H9 (cell line): ENCODE measurements at places on chromosomes 6 and 20. TPM values are rescaled to one million over a fixed set of nuclear protein-coding genes. Genes with fewer than 3 reads are reported as not detected.

The CAGE1 gene
- total RNA-seq, result 0.28 TPM in 1 of 2 replicates, not detected in the other

The TSPYL4 gene
- total RNA-seq, result 18.9 and 19.0 TPM in 2 replicates

The LY86 gene
- not detected in 2 replicates for total RNA-seq

The GPLD1 gene
- 7.5 and 8.0 TPM in 2 replicates for total RNA-seq

GRCh38 chr6:95978230-95978629, 37.5 kb upstream of the FUT9 start:
- no peaks in the 10 kb centered on the region for H3K27me3 ChIP-seq
- H3K27ac ChIP-seq, result no peak overlapping the region
- DNase-seq, result no peak
- H3K4me1 ChIP-seq, result no peaks in the 10 kb centered on the region
- H3K4me3 ChIP-seq, result no peak overlapping the region

DNA sequence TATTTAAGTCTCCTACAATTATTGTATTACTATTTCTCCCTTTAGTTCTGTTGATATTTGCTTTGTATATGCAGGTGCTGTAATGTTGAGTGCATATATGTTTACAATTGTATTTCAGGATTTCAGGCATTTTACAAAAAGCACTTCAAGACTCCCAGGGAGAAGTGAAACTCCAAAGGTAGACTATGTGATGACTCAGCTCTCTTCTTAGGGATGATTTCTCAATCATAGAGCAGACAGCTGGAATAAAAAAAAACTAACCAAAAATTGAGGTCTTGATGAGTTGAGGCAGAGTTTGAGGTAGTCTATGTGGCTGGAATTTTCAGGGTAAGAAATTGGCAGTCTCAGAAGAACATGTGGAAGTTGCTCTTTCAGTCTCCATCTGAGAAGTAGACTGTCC, 786.1 kb downstream of the TFAP2A start:
- DNase-seq, result no peak
- no peak overlapping the region for H3K4me3 ChIP-seq
- H3K27me3 ChIP-seq, result no peaks in the 10 kb centered on the region
- peaks cover 5% of the 10 kb centered on the region for H3K36me3 ChIP-seq

DNA sequence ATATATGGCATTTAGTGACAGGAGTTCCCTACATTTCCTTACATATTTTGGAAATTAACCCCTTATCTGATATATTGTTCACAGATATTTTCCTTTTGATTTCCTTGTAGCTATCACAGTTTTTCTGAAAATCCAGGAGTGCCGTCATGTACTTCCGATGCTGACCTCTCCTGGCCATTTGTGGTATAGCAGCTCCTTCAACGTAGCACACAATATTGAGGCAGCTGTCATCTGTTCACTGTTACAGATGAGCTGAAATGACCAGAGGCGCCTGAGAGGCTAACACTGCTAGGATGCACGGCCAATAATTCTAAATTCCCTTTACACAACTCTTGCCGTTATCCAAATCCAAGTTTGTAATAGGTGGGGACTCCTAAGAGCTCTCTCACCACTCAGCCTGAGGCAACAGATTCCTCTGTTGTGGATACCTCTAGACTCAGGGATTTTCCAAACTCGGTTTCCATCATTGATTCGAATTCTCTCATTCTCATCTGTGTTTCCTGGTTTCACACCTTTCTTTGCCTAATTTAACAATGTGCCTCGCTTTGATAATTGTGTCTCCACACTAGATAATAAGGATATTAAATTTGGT, 53.0 kb downstream of the MMUT start:
- no peak overlapping the region for H3K4me3 ChIP-seq
- H3K36me3 ChIP-seq, result no peaks in the 10 kb centered on the region

DNA sequence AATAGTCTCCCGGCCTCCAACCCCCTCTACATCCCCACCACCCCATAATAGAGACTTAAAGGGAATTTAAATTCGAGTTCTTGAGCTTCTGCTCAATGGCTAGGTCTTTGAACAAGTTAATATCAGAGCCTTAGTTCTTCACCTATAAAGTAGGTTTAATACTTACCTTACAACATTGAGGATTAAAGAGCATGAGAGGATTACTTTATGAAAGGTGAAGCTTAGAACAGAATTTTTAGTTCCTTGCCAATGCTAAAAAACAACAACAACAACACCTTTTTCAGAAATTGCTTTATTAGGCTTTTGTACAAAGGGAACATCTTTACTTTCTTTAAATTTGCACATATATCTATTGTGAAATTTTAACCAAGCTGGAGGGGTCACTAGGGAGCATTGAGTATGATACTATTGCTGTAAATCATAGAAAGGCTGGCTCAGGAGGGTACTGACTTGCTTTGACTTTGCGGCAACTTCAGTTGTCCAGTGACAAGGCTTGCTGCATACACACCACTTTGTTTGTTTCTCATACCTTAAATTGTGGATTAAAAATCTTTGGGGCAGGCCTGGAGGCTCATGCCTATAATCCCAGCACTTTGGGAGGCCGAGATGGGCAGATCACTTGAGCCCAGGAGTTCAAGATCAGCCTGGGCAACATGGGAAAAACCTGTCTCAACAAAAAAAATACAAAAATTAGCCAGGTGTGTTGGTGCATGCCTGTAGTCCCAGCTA, 9.7 kb downstream of the TOP1 start:
- H3K36me3 ChIP-seq, result peaks cover 13% of the 10 kb centered on the region
- no peak overlapping the region; the same call in 1 of the 2 replicates for H3K4me3 ChIP-seq
- H3K27me3 ChIP-seq, result peaks cover 6% of the 10 kb centered on the region; the same call in 1 of the 2 replicates
- no peak overlapping the region for H3K27ac ChIP-seq

GRCh38 chr20:25280574-25281535, 33.0 kb downstream of the PYGB start:
- H3K36me3 ChIP-seq, result peaks cover 64% of the 10 kb centered on the region
- H3K27me3 ChIP-seq, result no peaks in the 10 kb centered on the region
- no peak overlapping the region for H3K27ac ChIP-seq
- no peak overlapping the region for H3K4me3 ChIP-seq
- no peak for DNase-seq
- H3K4me1 ChIP-seq, result no peaks in the 10 kb centered on the region

DNA sequence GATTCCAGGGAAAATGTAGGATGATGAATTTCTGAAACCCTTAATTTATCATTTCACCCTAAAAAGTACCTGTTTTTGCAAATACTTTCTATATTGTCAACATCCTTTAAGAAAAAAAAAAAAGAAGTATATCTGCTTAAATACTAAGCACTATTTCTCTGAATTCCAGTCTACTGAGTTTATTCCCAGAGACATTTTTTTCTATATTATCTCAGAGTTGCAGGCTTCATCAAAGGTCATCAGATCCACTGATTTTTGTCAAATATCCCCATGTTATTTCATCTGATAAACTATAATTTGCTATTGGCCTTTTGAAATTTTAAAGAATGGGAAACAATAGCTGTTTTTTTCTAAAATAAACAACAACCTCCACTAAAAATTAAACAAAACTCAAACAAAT, 357.6 kb upstream of the ID4 start:
- H3K27ac ChIP-seq, result no peak overlapping the region
- H3K36me3 ChIP-seq, result peaks cover 12% of the 10 kb centered on the region; the same call in 2 of the 3 replicates
- no peaks in the 10 kb centered on the region for H3K4me1 ChIP-seq
- no peaks in the 10 kb centered on the region for H3K27me3 ChIP-seq
- no peak overlapping the region for H3K4me3 ChIP-seq

DNA sequence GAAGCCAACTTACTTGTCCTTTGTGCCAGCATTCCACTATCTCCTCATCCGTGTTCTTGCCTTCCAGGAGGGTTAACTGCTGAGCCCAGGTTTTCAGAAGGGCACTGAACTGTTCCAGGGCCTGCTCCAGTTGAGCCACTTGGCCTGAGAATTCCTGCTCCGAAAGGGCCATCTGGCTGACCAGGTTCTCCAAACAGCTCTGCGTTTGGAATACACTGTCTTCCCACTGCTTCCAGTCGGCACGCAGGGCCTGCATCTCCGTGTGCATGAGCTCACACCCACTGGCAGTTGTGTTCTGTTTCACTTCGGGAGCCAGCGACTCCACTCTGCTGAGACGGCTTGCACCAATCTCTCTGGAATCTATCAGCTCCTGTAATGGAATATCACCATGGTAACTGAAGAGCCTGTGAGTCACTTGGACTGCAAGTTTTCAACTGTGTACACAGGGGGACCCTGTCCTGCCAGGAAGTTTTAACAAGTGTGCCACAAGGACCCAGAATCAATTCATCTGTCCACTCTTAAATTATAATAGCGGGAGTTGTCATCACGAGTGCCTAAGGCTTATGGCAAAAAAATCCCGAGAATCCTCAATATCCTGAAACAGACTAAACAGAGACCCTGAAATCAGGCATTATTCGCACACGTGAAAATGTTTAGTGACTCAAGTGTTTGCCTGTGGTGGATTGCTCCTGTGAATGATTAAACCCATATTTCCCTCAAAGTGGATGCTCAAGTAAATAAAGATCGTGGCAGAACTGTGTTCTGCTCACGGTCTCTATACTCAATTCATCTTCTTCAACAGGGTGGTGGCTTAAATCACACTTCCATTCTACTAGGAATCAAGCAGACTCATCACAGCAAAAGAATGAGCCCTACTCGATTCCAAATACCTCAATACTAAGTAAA, 255.9 kb downstream of the SYNE1 start:
- H3K36me3 ChIP-seq, result no peaks in the 10 kb centered on the region
- DNase-seq, result peak; percentile 33
- H3K4me1 ChIP-seq, result no peaks in the 10 kb centered on the region; the same call in 1 of the 2 replicates
- H3K4me3 ChIP-seq, result no peak overlapping the region

DNA sequence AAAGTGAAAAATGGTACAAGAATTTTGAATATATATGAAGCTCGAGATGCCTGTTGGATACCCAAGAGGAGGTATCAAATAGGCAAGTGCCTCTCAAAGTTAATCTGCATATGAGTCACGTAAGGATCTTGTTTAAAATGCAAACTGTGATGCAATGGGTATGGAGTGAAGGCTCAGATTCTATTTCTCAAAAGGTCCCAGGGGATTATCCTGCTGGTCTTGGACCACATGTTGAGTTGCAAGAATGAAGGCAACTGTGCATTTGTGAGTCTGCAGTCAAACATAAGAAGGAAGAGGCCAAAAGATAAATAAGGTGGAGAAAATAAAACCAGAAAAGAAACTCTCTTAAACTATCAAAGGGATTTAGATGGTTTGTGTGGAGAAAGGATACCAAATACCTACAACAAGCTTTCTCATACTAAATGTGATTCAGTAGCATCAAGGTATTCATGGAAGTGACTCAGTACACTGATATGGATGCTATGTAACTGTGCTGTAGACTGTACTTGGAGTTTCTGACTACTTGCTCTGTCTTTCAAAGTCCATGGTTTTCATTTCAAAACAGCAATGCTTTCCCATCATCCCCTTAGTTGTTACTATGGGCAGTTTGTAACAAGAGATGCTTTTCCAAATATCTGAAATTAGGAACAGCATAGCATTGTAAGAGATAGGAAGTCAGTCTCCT, 106.3 kb downstream of the GFRAL start:
- no peaks in the 10 kb centered on the region; the same call in 1 of the 2 replicates for H3K4me1 ChIP-seq
- no peaks in the 10 kb centered on the region for H3K27me3 ChIP-seq
- H3K4me3 ChIP-seq, result no peak overlapping the region
- DNase-seq, result no peak

DNA sequence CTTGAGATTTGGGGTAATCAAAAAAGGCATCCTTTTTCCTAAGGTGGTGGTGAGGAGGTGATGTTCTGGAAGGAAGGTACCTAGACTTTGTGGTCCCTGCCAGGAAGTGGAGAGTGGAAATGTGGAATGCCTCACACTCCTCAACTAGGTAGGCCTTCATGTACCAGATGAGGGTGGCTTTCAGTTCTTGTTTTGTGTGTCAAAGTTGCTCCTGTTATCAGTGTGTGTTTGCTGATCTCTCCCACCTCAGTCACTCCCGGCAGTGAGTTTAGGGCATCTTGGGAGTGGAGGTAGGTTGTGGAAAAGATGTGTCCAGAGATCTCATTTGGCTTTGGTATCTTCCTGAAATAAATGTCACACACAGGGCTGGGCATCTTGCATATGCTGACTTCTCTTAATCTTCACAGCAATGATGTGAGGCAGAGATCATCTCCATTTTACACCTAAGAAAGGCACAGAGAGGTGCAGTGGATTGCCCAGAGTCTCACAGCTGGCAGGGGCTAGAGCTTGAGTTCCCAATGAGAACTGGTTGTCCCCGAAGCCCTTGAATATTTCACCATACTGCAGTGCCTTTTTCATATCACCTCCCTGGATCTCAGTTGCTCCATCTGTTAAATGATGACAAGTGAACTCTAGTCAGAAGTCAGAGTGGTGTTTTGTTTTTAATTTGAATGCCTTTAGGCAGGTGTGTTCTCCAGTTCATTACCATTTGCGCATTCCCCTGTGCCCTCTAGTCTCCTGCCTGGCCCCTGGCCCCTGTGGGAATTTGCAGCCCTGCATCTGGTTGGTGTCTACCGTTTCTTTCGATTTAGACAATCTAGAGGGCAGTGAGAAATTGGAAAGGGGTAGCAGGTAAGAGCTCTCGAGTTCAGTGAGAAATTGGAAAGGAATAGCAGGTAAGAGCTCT, 2.9 kb downstream of the PKIG start:
- H3K27ac ChIP-seq, result no peak overlapping the region
- peaks cover 2% of the 10 kb centered on the region; the same call in 1 of the 2 replicates for H3K36me3 ChIP-seq
- H3K27me3 ChIP-seq, result no peaks in the 10 kb centered on the region
- H3K4me1 ChIP-seq, result peaks cover 15% of the 10 kb centered on the region; the same call in 1 of the 2 replicates
